ENCODE measurements at places on chromosomes 6 and 20. TPM values are rescaled to one million over a fixed set of nuclear protein-coding genes. Genes with fewer than 3 reads are reported as not detected.

- no peak for DNase-seq
Measured at GRCh38 chr6:75430631-75431325, 62.8 kb downstream of the FILIP1 start.

- no peak for DNase-seq
Measured at GRCh38 chr20:32807706-32808105, 12.0 kb upstream of the MAPRE1 start.

- DNase-seq = no peak
Measured at GRCh38 chr6:105153676-105154075, 26.1 kb downstream of the POPDC3 start.

- no peak for DNase-seq
Measured at GRCh38 chr6:108632441-108632840, 71.7 kb downstream of the FOXO3 start.

HLA-DQA1 gene
- total RNA-seq = 1.2 TPM

MEP1A gene
- not detected for total RNA-seq
